Frontal cortex (tissue), 4 donors: ENCODE measurements at places on chromosomes 5 and 9.

GRCh38 chr5:14668181-14668591 is 3.7 kb downstream of the OTULIN start:
- no peak for DNase-seq

- DNase-seq = no peak
Measured at GRCh38 chr5:36571401-36572042, 34.9 kb upstream of the SLC1A3 start.

- no peak for DNase-seq
Measured at GRCh38 chr5:179300581-179301180, 44.6 kb downstream of the ADAMTS2 start.

DNA sequence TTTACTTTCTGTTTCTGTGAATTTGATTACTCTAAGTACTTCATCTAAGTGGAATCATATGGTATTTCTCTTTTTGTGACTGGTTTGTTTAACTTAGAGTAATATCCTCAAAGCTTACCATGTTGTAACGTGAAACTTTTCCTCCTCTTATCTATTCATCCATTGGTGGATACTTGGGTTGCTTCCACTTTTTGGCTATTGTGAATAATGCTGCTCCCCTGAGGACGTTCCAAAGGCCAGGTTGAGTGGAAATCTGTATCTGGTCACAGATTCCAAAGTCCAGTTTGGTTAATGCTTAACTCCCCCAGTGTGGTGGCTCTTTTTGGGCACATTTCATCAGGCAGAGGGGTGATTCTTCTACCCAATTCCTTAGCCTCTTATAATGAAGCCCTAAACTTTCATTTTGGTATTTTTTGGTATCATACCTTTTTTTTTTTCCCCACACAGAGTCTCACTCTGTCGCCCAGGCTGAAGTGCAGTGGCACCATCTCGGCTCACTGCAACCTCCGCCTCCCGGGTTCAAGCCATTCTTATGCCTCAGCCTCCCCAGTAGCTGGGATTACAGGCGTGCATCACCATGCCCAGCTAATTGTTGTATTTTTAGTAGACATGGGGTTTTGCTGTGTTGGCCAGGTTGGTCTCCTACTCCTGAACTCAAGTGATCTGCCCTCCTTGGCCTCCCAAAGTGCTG is 65.4 kb downstream of the CMYA5 start:
- DNase-seq = no peak

GRCh38 chr5:41247135-41247534 is 33.8 kb upstream of the C6 start:
- DNase-seq = no peak

- no peak for DNase-seq
Measured at GRCh38 chr9:113492343-113493202, 29.0 kb downstream of the RGS3 start.

GRCh38 chr5:77635067-77635916 is 3.2 kb downstream of the OTP start:
- no peak for DNase-seq

DNA sequence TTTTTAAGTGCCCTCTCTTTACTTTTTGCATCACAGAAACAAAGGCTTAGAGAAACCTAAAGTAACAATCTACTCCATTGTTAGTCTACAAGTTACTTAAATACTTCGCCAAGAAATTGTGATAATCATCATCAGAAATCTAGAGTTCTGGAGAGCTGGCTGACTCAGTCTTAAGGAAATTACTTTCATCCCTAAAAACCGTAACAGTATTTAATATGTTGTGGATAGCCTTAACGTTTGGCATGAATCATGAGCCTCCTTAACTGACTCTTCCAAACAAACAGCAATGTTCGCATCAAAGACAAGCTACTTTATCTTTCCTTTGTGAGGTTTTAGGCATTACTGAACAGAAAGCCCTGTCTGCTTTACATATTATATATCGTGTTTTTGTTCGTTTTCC is 128.7 kb downstream of the NIPBL start:
- no peak for DNase-seq

DNA sequence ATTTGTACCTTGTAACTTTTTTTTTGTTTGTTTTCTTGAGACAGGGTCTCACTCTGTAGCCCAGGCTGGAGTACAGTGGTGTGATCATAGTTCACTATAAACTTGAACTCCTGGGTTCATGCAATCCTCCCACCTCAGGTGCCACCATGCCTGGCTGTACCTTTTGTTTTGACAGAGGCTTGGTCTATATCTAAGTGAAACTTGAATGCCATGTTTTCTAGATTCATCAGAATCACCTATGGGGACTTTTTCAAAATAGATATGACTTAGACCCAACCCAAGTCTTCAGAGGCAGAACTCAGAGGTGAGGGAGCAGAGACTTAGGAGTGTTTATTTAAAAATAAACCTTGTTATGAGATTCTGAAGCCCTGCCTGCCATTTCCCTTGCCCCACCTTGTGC is 128.4 kb downstream of the PTTG1 start:
- DNase-seq = no peak

GRCh38 chr5:43536972-43537371 is 19.9 kb downstream of the PAIP1 start:
- no peak for DNase-seq

- peak; percentile 41 for DNase-seq
Measured at GRCh38 chr9:132769906-132770769, 99.9 kb downstream of the GTF3C4 start.

- no peak for DNase-seq
Measured at GRCh38 chr9:34070606-34071324, 22.1 kb upstream of the UBAP2 start.

DNA sequence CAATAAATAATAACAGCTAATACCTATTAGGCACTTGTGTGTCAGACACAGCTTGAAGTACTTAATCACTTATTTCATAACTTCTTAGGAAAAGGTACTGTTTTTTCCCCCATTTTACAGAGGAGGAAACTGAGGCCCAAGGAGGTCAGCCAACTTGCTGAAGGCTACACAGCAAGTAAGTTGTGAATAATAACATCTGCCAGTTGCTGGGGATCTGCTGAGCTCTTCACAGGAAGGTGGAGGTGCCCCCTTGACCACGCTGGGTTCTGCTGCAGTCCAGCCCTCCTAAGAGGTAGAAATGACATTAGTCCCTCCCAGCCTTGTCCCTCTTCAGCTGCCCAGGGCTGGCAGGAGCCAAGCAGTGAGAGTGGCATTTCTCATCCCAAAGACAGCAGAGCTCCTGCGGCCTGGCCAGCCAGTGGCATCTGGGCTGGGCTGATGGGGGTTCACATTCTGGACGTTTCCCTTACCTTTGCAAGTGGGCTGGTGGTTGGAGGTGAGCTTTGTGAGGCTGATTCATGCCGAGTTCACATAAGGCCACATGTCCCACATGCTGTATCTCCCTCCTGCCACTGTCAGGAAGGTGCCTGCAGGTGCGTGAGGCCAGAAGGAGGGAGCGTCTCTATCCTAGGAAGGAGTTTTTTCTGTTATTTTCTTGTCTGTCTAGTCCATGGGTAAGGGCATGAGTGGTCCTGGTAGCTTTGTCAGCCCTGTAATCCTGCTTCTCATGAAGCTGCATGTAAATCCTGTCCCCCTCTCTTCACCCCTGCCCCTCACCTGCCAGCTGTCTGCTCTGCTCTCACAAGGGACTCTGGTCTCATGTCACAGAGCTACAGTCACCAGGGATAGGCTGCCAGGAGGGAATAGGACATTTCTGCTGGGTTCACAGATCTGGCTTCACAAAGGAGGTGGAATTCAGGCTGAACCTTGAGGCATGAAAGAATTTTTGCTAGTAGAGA is 171.7 kb downstream of the MACROH2A1 start:
- DNase-seq = no peak

GRCh38 chr9:34035656-34036055 is 13.0 kb downstream of the UBAP2 start:
- no peak for DNase-seq

GRCh38 chr5:72692651-72693442 is 123.6 kb upstream of the TNPO1 start:
- DNase-seq = no peak

- no peak for DNase-seq
Measured at GRCh38 chr9:98912450-98912849, 31.3 kb upstream of the COL15A1 start.

- DNase-seq = no peak
Measured at GRCh38 chr5:117455236-117456233, 880.9 kb upstream of the SEMA6A start.

- no peak for DNase-seq
Measured at GRCh38 chr5:11415751-11416150, 488.5 kb downstream of the CTNND2 start.

GRCh38 chr9:94181408-94182181 is 77.5 kb upstream of the ZNF169 start:
- no peak for DNase-seq

DNA sequence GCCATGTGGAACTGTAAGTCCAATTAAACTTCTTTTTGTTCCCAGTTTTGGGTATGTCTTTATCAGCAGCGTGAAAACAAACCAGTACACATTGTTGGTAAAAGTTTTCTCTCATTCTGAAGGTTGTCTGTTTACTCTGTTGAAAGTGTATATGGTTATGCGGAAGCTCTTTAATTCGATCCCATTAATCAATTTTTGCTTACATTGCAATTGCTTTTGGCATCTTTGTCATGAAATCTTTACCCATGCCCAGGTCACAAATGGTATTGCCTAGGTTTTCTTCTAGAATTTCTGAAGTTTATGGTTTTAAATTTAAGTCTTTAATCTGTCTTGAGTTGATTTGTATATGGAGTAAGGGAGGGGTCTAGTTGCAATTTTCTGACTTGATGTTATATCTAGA is 1901.9 kb downstream of the MAT2B start:
- no peak for DNase-seq

- DNase-seq = no peak
Measured at GRCh38 chr5:129246088-129246487, 151.5 kb downstream of the ISOC1 start.

- no peak for DNase-seq
Measured at GRCh38 chr5:16411235-16411634, 54.4 kb downstream of the ZNF622 start.

DNA sequence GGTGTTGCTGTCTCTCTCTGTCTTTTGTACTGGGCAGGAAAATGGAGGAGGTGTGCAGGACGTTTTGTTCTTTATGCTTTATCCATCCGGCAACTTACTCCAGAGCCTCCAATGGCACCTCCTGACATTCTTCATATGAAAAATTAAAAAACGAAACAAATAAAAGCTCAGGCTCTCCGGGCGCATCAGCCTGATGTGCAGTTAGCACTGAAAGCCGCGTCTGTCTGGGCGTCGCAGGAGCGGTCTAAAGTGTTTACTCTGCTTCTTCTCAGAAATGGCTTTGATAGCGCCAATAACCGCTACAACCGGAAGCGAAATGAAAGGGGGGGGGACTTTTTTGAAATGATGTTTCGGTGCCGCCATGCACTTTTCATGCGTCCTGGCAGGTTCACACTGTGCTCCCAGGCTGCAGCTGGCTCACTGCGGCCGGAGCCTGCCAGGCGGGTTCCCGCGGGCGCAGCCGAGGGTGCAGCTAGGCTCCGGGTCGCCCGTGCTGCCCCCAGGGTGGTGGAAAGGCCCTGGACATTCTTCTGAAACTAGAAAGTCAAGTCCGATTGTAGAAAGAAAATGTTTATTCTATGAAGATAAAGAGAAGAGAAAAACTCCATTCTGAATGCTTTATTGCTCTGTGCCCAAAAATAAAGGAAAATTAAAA is 407.7 kb upstream of the IRX1 start:
- DNase-seq = no peak

DNA sequence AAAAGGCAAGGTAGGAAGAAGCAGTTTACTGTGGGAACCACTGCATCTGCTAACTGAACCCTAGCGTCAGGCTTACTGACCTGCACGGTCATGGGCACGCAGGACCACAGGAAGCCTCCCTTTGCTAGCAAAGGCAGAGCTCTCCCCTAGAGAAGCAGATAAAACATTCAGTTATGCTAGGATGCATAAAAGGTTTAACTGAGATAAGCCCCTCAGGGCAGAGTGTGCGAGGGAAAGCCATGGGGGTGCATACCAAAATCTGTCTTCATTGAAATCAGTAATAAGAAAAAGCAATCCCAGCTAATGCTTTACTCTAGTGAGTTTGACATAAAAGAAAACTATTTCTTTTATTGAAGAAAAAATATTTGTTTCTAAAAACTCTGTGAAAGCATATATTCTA is 2403.7 kb upstream of the C9orf72 start:
- DNase-seq = no peak

DNA sequence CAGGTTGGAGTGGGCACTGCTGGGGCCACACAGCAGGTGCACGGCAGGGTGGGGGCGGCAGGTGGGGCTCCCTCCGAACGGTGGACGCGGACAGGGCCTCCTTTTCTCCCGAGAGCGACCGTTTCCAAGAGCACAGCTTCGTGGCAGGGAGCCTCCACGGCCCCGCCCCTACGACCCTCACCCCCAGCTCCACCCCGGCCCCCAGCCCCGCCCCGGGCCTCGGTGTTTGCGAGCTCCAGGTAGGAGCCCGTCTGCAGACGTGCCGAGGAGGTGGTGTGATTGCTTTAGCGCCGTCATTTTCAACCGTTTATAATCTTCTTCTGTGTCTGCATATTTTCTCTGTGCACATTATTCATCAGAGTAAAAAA is 8.8 kb downstream of the GRIN1 start:
- DNase-seq = no peak

DNA sequence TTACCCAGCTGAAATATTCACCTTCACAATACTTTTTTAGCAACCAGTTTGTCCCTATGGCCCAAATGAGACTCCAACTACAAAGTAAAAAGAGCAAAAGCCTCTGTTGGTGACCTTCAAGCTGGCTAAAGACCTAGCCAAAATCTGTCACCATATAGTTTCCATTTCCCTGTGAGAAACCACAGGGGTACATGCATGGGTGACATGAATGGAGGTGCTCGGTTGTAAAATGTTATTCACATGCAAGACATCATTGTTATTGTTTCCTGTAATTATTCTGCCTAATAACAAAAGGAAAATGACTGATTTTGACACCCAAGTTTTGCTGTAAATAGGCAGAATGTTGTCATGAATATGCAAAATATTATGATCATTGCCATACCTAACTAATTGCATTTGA is 285.3 kb downstream of the ZNF608 start:
- no peak for DNase-seq

DNA sequence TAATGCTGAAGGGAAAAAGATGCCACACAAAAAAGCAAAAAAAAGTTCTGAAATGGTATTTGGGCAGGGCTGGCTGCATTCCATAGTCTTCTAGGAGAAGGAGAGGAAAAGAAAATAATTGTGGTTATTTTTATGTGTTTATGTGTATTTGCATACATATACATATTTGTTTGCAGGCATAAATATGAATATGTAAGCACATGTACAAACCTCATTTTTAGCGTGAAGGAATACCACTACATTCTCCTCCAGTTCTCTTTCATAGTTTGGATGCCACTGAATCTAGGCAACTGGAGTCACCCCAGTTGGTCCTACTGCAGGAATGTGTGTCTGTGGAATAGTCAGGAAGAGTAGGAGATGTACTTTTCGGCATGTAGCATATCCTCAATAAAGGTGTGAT is 181.1 kb downstream of the YTHDC2 start:
- DNase-seq = no peak

- no peak for DNase-seq
Measured at GRCh38 chr5:140609126-140609525, 23.8 kb downstream of the CD14 start.

DNA sequence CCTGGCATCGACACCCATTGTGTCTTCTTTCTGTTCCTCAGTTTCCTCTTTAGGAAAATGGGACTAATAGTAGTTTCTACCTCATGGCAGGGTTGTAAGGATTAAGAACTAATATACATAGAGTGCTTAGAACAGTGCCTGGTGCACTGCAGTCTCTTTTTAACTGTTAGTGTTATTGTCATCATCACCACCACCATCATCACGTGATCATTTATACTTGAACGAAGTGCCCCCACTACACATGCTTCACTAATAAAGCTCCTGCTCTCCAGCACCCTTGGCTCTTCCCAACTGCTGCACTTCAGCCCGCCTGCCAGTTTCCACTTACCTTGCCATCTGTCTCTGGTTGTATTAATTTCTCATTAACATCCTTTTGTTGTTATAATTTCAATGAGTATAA is 35.8 kb upstream of the MAST4 start:
- DNase-seq = no peak
